ENCODE measurements at places on chromosomes 2 and 18.

- no peak for DNase-seq
These were observed 71.6 kb upstream of the RFX8 start for GRCh38 chr2:101546376-101547058.

DNA sequence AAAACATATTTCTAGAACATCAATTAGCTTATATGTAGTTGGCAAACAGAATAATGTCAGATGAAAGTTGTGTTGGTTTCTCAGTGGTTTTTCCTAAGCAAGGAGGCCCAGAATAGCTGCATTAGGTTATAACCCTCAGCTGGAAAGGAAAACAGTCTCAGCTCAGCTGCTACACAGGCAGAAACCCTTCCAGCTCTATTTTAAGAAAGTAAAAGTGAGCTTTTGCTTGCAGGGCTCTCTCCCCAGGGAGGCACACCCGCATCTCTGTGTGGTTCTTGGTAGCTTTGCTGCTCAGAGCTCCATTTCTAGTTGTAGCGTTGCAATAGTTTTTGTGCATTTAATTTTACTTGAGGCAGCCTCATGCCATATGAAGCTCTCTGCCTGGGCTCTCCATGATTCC lies 54.6 kb downstream of the PIKFYVE start:
- no peak for DNase-seq

- no peak for DNase-seq
These were observed 5.2 kb downstream of the KLHL29 start for GRCh38 chr2:23390152-23390551.

GRCh38 chr2:43572244-43572643 lies 23.6 kb downstream of the THADA start:
- DNase-seq, result no peak

DNA sequence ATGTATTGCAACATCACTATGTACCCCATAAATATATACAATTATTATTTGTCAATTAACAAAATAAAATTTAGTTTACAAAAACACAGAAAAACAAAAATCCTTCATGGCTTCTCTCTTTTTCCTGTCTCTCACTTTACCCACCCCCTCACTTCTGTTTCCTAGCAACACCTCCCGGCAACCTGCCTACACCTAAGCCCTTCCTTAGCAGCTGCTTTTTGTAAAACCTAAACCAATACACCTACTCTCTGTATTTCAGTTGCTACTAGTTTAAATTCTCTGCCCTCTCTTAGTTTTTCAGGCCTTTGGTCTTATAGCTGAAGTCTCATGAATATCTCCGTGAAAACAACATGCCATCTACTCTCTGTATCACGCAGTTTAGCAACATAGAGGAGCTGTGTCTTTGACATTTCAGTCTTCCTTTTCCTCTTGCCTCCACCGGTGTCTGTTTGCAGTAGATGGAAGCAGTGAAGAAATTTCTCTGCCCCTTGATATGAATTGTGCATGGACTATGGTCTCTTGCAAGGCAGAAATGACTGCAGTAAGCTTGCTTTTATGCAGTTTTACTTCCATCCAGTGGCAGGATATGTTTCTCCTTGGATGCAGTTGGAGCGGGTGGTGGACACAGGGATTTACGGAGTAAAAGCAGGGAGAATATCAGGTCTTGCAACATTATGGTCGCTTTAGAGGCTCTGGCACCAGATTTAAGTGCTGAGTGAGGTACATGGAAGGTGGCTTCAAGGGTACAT lies 42.0 kb upstream of the ZDBF2 start:
- DNase-seq, result no peak

- DNase-seq, result no peak
These were observed 263.8 kb downstream of the HNMT start for GRCh38 chr2:138228101-138228500.

DNA sequence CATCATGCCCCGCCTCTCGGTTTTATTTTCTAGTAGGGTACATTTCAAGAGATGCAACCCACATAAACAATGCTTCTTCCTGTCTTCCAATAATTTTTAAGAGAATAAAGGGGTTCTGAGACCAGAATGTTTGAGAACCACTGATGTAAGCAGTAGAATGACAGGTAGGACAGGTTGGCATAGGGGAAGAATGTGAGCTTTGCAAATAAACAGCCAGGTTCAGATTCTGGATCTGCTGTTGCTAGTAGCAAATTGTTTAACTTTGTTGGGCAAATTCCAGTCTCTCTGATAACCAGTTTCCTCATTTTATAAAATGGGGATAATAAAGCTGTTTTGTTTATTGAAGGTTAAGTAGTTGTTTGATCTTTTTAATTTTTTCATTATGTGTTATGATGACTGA lies 32.8 kb downstream of the SOCS6 start:
- DNase-seq, result no peak

- no peak for DNase-seq
These were observed 605.5 kb downstream of the EPHA4 start for GRCh38 chr2:220966636-220967035.

DNA sequence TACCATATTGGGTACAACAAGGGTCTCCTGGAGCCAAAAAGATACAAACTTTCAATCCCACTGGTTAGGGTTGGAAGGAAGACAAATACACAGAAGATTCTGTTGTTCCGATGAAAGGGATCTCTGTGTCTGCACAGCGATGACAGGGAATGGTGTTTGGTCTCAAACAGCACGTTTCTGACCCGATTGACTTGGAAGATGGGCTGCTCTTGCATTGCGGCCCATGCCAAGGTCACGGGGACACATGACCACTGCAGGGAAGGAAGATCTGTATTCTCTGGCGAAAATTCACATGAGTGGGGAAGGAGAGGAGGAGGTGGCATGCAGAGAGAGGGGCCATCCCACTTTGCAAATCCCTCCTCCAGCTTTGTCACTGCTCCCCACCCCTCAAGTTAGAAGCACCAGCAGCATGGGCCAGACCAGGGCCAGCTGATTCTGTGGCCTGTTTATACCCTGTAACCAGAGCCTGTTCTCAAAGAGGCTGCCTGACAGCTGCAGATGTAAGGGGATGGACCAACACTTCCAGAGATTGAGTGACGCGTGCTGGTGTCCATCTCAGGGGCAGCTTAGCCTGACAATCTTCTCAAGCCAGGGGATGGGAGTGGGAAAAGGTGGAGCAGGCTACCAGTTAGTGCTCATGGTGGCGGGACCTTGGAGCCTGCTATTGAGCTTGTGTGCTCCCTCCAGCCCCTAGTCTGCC lies 57.2 kb downstream of the TNP1 start:
- DNase-seq, result no peak

DNA sequence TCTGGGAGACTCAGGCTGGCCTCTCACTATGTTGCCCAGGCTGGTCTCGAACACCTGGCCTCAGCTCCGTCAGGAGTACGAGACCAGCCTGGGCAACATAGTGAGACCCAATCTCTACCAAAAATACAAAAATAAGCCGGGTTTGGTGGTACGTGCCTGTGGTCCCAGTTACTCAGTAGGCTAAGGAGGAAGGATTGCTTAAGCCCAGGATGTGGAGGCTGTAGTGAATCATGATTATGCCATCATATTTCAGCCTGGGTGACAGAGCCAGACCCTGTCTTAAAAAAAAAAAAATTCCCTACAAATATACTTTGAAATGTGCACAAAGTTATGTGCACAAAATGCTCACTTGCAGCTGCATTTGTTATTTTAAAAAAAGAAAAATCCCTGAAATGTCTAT lies 26.3 kb upstream of the AGAP1 start:
- no peak for DNase-seq

- no peak for DNase-seq
These were observed 185.9 kb upstream of the CCDC150 start for GRCh38 chr2:196453613-196454047.

DNA sequence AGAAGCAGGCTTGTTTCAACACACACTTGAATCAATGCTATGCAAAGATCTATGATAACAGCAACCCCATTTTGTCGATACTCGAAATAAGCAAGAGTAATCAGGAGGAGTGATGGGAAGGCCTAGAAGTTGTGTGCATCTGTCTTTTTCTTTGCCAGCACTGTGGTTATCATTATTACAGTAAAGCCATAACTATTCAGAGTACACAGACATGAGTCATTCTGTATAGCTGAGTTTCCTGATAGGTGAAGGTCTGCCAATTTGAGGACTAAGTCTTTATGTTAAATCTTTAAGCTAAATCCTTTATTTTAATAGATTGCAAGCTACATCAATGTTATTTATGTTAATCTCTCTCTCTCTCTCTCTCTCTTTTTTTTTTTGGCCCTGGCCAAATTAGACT lies 1344.4 kb upstream of the CELF4 start:
- no peak for DNase-seq

DNA sequence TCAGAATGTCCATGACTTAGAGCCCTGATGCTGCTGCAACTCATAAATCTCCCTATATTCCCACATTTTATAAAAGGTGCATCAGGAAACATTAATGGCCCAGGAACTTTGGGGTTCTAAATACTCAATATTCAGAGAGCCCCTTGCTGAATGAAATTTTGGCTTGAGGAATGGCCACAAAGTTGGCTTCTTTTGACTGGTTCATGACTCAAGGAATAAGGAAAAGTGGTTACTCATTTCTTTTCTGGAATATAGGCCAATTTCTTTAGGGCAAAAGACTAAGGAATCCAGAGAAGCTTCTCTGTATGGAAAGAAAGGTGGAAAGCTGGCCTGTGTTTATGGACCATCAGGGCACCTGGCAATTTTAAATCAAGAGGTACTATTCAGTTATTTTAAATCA lies 308.9 kb upstream of the NT5C1B start:
- no peak for DNase-seq

GRCh38 chr18:57916684-57917083 lies 113.6 kb upstream of the ATP8B1 start:
- no peak for DNase-seq

- no peak for DNase-seq
These were observed 56.1 kb upstream of the HDAC4 start for GRCh38 chr2:239456940-239457339.

GRCh38 chr2:85754313-85755095 lies 713 bp downstream of the ATOH8 start:
- DNase-seq, result no peak

DNA sequence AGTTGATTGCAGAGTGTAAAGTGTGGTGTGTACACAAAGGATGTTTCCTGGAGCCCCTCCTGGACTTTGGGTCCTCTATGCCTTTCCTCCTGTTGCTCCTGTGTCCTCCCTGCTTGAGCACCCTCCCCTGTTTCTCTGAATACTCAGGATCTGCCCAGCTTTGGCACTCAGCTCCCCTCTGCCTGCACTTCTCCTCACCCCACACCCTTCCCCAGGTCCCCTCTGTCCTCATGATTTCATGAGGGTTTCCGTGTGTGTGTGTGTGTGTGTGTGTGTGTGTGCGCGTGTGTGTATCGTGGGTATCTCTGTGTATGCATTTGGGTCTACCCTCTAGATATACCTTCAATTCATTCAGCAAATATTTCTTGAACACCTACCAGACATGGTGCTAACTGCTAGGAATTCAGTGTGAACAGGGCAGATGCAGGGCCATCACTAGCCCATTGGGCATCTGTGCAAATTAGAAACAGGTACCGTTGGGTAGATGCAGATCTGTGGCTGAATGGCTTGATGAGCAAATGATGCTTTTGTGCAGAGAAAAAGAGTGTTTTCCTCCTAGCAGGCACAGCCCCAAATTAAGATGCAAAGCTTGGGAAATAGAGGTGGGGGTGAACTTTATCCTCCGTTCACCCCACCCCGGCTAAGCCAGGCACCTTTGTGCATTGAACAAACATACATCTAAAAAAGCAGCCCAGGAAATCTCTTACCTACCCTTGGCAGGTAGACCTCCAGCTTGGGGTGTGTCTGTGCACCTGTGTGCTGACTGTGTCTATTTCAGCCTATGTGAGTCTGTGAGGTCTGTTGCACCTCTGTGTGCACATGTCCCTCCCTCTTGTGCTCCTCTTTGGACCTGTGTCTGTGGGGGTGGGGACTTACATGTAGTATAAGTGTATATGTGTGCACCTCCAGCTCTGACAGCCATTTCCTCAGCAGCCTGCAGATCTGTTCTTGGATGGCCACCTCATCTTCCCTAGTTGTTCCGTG lies 60.0 kb upstream of the EPAS1 start:
- no peak for DNase-seq
